ENCODE measurements at places on chromosomes 12 and 14.

DNA sequence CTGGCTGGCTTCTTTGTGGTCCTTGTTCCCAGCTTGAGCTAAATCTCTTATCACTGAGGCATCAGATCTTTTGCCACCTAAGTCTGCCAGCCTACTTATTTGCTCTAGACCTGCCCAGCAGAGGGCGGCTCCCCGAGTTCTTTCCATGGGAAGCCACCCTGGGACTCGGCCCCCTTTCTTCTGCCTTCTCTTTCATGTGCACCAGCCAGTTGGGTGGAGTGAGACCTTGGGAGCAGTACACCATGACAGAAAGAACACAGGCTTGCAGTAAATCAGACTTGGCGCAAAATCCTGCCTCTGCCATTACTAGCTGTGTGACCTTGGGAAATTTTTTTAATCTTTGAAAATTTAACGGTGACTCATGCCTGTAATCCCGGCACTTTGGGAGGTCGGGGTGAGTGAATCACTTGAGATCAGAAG lies 7.4 kb downstream of the SMAGP start:
- no peak for DNase-seq

DNA sequence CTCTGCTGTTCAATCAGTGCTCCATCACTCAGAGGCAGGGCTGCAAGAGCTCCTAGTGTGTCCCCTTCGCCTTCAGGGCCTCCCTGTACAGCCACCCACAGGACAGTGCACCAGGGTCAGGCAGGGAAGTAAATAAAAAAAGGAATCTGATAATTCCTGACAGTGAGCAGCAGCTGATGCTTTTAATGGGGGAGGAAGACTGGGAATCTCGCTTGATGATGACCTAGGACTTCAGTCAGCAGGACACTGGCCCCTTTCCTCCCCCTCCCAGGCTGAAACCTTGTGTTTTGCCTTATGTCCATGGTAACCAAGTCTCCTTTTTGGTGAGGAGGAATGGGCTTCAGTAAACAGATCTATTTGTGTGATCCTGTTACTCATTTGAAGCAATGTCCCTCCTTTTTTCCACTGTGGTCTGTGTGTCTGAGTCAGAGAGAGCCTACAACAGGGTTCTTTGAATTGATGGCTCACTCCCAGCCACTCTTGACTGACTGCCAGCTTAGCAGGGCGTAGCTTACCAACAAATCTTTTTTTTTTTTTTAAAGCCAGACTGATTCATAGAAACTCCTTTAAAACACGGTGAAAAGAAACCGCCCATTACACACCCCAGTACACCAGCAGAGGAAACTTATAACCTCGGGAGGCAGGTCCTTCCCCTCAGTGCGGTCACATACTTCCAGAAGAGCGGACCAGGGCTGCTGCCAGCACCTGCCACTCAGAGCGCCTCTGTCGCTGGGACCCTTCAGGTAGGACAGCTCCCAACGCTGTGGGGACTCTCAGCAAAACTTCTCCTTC lies at the start of gene EMP1:
Gene EMP1, plus strand, starts transcription at position 597 of the 792 bp plus-strand sequence. CDS start 14,785 bp downstream, outside the sequence.
- DNase-seq, result peak; percentile 93

- DNase-seq, result no peak
These were observed 32.3 kb upstream of the OR10A7 start for GRCh38 chr12:55188573-55188972.

GRCh38 chr12:120413901-120414695 lies 23.8 kb upstream of the COX6A1 start:
- no peak for DNase-seq

DNA sequence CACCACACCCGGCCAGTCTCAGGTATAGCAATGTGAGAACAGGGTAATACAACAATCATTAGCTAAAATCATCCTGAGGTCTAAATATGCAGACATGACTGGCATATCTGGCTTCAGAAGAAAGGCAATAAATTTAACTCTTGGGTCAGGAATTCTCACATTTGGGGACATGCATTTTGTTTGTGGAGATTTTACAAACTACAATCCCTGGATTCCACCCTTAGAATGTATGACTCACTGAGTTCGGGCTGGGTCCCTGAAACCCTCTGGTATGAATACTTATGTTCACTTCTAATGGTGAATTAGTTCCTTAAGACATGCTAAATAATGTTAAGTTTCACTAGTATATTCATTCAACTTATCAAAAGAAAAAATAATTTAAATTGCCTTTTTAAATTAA lies 98.9 kb upstream of the HMGA2 start:
- no peak for DNase-seq

GRCh38 chr12:101594700-101595099 lies at the start of gene MYBPC1:
MYBPC1 (plus strand) TSS chr12:101594971; CDS start chr12:101595071, 100 bp downstream.
- no peak for DNase-seq
